ENCODE measurements at places on chromosomes 7 and 10.

DNA sequence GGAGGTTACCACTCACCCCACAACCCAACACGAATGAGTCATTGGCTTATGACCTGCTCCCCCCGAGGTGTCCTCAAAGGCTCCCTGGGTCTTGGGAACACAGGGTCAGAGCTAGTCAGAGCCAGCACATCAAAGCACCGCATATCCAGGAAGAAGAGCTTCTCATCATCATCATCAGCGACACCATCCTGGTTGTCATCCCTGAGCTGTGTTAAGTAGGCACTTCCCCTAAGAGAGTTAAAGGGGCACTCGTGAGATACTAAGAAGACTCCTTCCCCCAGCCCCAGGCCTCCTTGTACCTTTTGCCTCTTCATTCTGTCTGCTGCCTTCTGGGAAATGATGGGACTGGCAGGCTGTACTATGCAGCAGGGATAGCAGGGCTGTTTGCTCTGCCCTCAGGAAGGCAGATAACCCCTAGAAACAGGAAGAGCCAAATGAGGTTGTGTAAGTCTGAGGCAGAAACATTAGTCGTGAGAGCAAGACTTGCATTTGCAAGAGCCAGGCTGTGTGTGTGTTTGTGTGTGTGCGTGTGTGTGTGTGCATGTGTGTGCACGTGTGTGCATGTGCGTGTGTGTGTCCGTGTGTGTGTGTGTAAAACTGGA lies 11.1 kb upstream of the CPA1 start:
- peak; percentile 72 for DNase-seq

GRCh38 chr7:154644366-154644765 lies 358.6 kb downstream of the PAXIP1 start:
- DNase-seq = no peak

DNA sequence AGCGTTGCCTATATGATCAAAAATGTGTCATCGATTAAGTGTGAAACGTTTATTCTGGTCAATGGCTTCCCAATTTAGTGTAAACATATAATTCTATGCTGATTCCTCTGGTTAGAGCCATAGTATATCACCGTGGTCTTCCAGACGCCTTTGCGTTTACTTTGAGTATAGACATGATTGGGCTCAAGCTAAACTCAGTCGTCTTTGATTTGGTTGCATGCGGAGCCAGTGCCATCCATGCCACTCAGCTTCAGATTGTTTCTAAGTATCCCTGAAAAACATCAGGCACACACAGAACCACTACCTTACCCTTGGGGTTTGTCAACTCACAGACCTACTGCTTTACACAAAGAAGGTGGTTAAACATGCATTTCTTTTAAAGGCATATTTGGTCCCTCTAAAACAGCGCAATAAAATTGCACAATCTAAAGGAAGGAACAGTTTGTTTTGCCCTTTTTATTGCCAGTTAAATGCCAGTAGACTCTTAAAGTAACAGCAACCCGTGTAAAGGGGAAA lies 273.6 kb upstream of the KLF6 start:
- no peak for DNase-seq

GRCh38 chr7:44071726-44072363 lies 6.5 kb upstream of the PGAM2 start:
- no peak for DNase-seq

GRCh38 chr7:68679459-68680234 lies 918.6 kb upstream of the AUTS2 start:
- no peak for DNase-seq

DNA sequence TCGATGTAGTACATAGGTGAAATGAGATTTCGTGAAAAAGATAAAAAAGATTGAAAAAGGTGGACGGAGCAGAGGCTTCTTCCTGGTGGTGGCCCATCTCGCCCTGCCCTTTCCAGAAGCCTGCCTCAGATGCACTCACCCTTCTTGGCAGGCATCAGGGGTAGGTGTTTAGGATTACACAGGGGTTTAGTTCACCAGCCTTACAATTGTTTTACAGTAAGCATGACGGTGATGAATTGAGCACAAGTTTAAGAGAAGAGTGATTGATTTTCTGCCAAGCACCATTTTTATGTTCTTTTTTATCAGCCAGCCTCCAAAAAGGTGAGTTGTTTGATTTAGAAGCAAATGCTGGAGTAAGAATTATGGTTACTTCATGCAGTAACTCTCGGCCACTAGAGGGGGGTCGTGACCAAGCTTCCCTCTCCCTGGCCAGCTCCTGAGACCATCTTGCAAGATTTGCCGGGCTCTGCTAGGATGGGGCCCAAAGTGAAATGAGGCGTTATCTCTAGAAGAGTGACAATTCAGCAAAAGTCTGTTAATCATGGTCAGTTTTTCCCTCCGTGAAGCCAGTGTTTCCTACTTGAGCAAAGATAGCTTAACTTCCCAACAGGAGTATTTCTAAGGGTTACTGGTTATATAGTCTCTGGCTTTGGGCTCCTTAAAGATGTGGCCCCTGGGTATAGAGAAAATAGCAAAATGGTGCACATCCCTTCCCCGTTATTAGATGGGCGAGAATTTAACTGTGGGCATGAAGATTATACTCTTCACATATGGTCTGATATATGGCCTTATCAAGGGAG lies 228.8 kb downstream of the BMPER start:
- DNase-seq = peak; percentile 67

- DNase-seq = no peak
These were observed 275.4 kb downstream of the GLRX3 start for GRCh38 chr10:130411496-130412085.

Data from endothelial cell of umbilical vein (primary cell).